ENCODE measurements at places on chromosomes 7 and 10. TPM values are rescaled to one million over a fixed set of nuclear protein-coding genes. Genes with fewer than 3 reads are reported as not detected.

PRSS2 gene
- total RNA-seq: not detected

PRSS1 gene
- total RNA-seq: not detected

LIPJ gene
- total RNA-seq: not detected

KCNIP2 gene
- total RNA-seq: 0.82 TPM

ZNF783 gene
- 6.9 TPM for total RNA-seq

TUBB8 gene
- not detected for total RNA-seq
